Kidney tubule cell (primary cell): ENCODE measurements at places on chromosomes 2 and 18.

DNA sequence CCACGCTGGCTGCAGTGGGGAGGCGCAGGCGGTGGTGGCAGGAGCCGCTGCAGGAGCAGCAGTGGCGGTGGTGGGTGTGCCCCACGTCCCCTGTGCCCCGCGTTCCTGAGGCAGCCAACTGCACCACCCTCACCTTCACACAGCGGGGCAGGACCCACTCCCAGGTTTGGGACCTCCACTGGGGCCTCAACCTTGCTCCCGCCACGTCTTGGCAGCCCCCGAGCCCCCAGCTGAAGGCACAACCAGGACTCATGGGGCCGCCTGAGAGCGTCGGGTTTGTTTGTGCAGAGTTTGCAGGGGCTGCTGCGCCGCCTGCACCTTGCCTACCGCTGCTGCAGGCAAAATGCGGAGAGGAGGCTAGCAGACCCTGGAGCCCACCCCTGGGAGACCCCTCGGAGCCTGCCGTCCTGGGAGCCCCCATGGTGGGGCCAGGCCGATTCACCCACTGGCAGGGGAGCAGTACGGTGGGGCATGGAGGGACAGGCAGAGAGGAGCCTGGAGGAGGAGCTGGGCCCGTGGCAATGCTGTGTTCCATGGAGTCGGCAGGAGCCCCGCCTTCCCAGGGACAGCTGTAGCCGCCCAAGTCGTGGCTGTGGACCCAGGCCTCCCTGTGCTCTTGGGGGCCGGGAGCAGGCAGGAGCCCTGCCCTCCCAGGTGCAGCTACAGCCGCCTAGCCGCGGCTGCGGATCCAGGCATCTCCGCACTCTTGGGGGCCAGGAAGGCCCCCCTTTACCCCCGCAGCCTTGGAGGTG, 14.7 kb upstream of the EML6 start:
- peak; percentile 28 for DNase-seq

DNA sequence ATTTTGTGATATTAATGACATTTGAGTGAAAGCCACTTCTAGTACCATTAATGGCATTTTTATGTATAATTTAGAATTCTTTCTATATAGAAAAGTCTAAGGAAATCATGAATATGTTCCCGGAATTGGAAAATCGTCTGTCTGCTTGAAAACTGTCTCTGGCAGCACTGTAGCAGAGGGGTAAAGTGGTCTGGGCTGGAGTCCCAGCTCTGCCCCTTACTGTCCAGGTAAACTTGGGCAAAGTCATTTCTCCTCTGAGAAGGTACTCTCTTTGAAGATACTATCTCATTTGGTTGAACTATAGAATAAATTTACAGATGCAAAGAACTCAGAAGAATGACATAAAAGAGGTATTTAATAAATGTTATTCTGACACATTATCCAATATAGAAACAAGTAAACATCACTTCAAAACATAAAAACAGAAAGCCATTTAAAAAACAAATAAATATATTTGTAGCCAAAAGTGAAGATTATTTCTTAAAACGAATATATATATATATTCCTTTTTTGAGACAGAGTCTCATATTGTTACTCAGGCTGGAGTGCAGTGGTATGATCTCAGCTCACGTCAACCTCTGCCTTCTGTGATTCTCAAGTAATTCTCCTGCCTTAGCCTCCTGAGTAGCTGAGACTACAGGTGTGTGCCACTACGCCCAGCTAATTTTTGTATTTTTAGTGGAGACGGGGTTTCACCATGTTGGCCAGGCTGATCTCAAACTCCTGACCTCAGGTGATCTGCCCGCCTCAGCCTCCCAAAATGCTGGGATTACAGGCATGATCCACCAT, 149.8 kb upstream of the ITGA4 start:
- no peak for DNase-seq

GRCh38 chr18:75162467-75162866, 46.5 kb downstream of the PTGR3 start:
- peak; percentile 44 for DNase-seq

DNA sequence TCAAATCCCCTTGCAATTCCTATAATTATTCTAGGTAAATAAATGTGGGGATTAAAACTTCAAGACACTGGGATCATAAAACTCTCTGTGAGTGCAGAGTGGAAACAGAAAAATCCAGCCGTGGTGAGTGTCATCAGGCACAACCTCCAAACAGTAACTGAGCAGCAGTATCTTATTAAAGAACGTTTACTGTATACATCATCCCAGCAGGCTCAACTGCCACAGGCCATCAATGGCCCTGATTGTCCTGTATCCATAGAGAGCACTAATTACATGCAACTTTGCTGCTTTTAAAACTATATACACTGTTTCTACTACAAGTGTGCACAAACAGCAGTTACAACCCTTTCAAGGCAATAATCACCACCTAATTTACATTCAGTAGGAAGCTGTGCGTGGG, 23.9 kb downstream of the GAREM1 start:
- no peak for DNase-seq

GRCh38 chr2:72144274-72144631, 3.4 kb downstream of the CYP26B1 start:
- no peak for DNase-seq

DNA sequence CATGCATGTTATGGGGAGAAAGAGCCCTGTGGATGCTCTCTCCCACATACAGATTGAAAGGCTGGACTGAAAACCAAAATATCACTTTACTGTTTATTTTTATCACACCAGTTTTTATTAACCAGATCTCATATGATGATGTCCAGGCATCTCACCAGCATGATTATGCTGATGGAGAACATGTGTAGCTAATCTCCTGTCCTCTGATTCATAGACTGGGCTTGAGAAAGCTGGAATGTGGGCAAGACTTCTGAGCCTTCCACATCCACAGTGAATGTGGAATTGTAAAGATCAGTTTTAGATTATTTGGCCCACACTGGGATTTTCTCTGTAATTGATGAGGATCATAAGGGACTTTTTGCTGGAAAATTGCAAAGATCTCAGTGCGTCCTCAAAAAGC, 137.9 kb downstream of the ICOS start:
- no peak for DNase-seq

DNA sequence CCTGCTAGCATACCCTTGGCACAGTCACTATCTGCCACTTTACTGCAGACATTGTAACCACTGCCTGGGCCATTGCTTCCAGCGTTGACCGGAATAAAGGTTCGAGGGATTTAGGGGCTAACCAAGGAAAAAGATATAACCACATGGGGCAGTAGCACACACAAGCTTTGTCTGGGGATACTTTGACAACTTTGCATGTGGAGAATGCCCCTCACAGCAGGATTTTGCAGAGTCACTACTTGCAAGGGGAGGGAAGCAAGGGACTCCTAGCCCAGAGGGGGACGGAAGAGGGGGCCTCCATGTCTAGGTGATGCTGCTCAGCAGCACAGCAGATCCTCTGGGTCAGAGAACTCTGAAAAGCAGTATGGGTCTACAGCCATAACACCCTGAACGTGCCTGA, 138.7 kb downstream of the SPP2 start:
- no peak for DNase-seq

DNA sequence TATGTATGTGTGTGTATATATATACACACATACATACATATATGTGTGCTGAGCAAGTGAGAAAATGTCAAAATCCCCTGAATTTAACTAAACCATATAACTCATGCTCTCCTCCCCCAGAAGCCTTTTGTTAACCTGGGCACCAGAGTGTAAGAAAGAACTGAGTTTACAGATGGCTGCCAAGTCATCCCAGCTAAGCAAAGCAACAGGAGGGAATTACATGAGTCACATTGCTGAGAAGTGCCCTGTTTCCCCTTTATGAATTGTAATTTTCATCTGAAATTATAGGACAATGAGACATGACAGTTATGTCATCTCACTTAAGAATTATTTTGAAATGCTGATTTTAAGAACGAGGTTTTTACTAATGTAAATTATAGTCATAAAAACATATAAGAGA, 29.9 kb downstream of the SCN7A start:
- peak; percentile 10 for DNase-seq

DNA sequence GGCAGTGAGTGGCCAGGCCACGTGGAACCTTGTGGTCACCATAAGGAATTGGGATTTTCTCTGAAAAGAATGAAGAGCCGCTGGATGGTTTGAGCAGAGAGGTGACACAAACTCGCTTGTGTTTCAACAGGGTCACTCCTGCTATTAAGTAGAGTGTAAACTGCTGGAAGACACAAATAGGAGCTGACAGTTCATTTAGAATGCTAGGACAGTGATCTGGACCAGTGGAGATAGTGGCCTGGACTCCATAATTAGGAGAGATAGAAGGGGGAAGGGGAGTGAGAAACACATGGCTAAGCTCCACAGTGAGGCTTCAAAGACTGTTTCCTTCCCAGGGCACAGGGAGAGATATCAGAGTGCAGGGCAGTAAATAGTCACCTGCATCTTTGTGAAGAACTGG, 381.1 kb upstream of the ST6GAL2 start:
- DNase-seq = no peak

GRCh38 chr2:241561832-241562231, 3.3 kb downstream of the BOK start:
- DNase-seq = peak; percentile 67

DNA sequence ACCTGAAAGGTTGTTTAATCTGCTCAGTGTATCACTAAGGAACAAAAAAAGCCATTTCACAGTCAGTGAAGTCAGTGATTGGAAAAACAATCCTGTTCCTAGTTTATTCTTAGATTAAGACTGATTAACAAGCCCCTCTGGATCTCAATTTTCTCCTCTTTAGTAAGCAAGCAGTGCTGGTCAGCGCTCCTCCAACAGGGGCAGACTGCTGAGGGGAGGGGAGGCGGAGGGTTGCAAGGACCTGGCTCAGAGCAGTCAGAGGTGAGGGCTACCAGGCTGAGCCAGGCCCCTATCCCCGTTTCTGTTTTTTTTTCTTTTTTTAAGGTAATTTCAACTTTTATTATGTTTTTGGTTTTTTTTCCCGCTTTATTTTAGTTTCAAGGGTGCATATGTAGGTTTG, 24.7 kb upstream of the KCNS3 start:
- no peak for DNase-seq

DNA sequence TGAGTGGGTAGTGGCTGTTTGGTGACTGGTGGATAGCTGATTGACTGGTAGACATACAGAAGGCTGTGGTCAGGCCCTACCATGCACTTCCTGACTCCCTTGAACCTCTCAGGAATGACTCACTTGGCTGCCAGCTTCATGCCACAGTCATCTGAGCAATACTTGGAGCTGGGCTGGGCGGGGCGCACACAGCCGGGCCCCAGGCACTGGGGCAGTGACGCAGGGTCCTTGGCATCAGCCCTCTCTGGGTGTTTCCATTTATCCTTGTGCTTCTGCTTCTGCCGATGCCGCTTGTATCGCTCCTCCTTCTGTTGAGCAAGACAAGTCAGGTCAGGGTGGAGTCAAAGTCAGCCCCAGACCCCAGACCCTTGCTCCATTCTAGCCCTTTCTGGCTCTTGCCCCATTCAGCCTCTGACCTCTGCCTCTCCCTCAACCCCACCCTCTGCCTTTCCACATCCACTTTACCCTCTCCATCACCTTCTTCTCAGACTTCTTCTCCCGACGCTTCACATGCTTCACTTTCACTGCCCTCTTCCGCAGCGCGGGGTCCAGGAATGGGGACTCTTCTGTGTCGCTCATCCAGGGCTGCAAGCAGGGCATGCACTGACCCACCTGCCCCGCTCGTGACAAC, 3.0 kb upstream of the MBD1 start:
- DNase-seq = peak; percentile 77

DNA sequence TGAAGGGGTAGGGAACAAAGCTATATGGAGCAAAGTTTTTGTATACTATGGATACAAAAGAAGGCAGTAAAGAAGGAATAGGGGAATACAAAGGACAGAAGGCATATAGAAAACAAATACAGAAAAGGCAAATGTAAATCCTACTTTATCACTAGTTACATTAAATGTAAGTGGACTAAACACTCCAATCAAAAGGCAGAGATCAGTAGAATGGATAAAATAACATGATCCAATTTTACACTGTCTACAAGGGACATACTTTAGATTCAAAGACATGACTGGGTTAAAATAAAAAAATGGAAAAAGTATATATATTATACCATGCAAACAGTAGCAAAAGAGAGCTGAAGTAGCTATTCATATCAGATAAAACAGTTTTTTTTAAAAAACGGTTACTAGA, 215.0 kb downstream of the PDE11A start:
- DNase-seq = no peak

DNA sequence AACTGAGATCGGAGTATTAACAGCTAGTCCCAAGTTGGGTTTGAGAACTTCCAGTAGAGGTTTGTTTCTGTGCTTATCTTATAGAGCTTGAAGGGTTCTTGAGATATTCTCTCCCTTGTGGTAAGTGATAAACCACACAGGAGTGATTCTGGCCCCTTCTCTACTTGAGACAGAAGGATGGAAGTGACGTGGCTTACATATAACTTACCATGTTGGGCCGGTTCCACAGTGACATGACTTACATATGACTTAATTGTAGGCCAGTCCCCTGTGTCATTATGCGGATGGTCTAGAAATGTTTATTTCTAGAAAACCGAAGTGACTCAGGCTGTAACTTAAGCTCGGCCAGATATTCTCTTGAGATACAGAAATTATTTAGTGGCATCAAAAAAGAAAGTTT, 62.7 kb downstream of the TRAPPC12 start:
- DNase-seq = no peak

GRCh38 chr2:59204040-59204439, 962.9 kb upstream of the FANCL start:
- no peak for DNase-seq

DNA sequence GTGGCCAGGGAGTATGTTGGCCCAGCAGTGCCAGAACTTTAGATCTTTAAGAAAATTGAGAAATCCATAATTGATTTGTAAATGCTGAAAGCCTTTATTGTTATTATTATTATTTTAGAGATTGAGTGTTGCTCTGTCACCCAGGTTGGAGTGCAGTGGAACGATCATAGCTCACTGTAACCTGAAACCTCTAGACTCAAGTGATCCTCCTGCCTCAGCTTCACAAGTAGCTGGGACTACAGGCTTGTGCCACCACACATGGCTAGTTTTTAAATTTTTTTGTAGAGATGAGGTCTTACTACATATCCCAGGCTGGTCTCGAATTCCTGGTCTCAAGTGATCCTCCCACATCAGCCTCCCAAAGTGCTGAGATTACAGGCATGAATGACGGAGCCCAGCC, 143.2 kb upstream of the CCDC68 start:
- DNase-seq = no peak

GRCh38 chr2:52884761-52885352, 882.7 kb upstream of the CHAC2 start:
- DNase-seq = no peak

DNA sequence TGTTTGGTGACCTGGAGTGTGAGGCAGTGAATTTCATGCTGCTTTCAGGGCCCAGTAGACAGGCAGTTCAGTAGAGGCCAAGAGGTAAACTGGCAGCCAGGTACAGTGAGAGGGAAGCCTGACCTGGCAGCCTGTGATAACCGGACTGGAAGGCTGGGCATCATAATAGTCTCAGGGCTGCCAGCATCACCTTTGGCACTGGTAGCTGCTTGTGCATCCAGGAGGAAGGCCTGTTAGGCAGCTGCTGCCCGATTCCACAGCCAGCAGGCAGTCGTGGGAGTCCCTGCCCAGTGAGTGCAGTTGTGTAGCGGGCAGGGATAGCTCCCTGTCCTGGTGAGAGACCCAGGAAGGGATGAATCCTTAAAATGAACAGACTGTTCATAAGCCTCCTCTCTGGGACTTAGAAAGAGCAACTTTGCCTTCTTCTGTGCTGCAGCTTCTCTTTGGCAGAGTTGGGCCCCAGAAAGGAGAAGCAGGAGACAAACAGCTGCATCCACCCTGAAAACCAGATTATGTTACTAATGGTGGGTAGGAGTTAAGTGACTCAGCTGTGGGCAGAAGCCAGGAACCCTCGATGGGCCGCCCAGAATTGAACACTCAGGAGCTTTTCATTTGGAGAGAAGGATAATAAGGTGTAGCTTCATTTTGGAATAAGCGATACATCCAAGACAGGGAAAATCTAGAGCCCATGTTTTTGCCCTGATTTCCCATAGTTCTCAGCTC, 8.1 kb upstream of the GPBAR1 start:
- DNase-seq = no peak

- DNase-seq = no peak
Observed at GRCh38 chr2:18544171-18544570, 16.3 kb downstream of the RDH14 start.
